ENCODE measurements at places on chromosomes 13 and 19.

DNA sequence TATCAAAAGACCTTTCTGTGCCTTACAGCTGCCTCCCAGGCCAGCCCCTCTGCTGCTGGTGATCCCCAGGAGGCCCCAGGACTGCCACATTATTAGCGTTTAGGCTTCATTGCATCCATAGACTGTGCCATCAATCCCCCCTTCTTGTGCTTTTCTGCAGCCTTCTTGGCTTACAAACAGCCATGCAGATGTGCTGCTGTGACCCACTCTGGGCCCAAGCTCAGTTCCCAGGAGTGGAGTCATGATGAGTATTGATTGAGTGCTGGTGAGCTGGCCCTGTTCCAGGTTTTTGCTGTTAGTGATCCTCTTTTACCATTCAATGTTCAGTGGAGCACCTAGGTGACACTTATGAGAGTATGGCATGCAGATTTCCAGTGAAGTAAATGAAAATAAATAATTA is 59.9 kb upstream of the SLAIN1 start:
- no peak for DNase-seq

DNA sequence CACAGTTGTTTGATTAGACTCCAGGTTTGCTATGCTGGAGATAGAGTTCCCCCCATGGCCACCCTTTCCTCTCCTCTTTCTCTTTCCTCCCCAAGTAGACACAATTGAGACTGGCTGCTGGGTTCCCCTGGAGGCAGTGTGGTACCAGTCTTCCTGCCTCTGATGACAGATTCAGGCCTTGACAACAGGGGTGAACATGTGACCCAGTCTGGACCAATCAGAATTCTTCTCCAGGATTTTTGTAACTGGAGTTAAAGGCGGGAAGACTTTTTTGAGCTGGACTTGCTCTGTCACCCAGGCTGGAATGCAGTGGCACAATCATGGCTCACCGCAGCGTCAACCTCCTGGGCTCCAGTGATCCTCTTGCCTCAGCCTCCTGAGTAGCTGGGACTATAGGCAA is 48.7 kb downstream of the CCNE1 start:
- no peak for DNase-seq

DNA sequence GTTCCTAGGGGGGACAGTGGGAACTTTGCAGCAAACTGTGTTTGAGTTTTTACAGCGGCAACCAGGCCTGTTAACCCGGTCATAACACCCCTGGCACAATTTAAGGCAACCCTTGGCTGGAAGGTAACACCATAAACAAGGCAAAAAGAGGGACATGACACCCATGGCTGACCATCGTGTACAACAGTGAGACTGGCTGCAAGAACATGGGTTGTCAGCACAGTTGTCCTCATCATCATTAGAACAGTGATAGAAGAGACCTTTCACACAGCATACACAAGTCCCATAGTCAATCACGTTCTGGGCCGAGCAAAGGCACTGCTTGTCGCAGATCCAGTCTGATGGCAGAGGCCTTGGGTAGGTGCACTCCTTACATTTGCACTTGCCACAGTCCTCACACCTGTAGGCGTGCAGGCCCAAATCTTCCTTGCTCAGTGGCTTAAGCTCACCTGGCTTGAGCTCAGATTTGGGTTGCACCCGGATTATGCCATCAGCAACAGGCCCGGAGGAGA is 4.1 kb downstream of the SPRY2 start:
- DNase-seq, result no peak

DNA sequence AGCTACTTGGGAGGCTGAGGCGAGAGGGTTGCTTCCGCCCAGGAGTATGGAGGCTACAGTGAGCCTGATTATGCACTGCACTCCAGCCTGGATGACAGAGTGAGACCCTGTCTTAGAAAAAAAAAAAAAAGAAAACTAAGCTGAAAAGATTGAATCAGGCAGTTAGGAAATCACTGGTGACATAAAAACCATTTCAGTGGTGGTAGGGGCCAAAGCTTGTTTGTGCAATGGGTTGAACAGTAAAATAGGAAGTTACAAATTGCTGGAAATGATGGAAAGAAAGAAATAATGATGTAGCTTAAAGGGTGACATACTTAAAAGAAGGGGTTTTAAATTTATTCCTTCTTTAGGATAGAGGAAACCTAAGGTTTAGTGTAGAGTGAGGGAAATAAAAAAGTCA is 4.8 kb upstream of the OXGR1 start:
- no peak for DNase-seq

DNA sequence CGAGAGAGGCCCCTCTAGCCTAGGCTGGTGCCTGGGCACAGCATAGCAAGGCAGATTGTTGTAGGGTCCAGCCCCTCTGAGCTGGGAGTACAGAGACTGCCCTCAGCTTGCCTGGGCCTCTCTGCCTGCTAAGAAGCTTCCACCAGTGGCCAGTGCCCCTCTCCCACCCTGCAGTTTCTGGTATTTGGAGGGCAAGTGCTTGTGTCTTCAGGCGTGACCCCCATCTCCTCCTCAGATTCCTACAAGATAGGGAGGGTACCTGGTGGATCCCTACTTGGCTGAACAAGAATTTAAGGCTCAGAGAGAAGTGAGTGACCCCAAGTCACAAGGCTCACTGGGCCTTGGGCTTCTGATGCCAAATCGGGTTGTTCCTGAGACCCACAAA is 152.7 kb downstream of the URI1 start:
- no peak for DNase-seq

- no peak for DNase-seq
These were observed 22.9 kb downstream of the BICRA start for GRCh38 chr19:47631681-47632446.

- DNase-seq, result no peak
These were observed 19.3 kb downstream of the PALM start for GRCh38 chr19:728011-728410.

- DNase-seq, result no peak
These were observed 11.9 kb upstream of the TPTE2 start for GRCh38 chr13:19573120-19573716.

DNA sequence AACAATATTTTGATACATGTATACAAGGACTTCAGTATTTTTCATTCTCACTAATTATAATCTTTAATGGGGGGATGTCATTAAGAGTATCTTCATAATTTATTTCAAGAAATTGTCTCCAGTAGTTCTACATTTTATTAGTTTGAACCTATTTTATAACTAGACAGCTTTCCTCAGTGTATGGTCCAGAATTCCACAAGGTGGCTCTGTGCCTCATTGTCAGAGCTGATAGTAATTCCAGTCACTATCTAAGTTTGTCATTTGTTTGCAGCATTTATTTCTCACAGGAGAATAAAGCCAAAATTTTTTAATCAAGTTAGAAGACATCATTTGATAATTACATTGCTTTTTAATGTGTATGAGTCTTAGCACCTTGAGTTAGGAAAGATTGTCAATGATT is 1633.0 kb upstream of the PCDH20 start:
- no peak for DNase-seq

DNA sequence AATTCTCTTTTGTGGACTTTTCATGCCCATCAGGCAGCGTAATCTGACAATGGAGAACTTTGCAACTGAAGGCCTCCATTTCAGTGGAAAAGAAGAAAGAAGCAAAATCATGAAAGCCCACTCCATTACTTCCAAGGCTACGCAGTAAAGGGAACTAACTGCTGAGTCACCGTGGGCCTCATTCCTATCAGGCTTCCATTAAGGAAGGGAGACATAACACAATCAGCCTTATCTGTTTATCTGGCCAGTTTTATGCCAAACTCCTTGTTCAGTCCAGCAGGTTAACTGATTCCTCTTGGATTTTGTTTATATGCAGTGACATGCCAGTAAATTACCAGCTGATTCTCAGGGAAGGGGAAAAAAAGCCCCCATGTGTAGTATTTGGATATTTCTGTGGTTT is 56.8 kb upstream of the KATNAL1 start:
- no peak for DNase-seq

GRCh38 chr19:33231511-33231910 is 5.9 kb upstream of the SLC7A10 start:
- DNase-seq, result no peak

DNA sequence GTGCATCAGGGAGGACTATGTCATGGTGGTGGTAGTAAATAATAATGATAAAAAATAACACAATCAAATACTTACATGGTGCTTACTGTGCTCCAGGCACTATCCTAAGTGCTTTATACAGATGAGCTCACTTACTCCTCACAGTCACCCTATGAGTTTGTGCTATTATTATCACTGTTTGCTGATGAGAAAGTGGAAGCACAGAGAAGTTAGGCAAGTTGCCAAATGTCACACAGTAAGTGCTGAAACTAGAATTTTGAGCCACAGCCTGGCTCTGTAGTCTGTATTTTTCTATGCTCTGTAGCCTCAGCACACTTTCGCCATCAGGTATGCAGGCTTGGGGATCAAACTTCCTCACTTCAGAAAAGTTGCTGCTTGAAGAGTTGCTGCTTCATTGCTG is 46.6 kb downstream of the HTR2A start:
- DNase-seq, result no peak

- no peak for DNase-seq
These were observed 73.7 kb upstream of the LRCH1 start for GRCh38 chr13:46479283-46479682.

GRCh38 chr19:41192574-41193429 is at the start of gene CYP2S1:
CYP2S1 (plus strand) TSS chr19:41193219; CDS start chr19:41193265, 46 bp downstream.
- no peak for DNase-seq

DNA sequence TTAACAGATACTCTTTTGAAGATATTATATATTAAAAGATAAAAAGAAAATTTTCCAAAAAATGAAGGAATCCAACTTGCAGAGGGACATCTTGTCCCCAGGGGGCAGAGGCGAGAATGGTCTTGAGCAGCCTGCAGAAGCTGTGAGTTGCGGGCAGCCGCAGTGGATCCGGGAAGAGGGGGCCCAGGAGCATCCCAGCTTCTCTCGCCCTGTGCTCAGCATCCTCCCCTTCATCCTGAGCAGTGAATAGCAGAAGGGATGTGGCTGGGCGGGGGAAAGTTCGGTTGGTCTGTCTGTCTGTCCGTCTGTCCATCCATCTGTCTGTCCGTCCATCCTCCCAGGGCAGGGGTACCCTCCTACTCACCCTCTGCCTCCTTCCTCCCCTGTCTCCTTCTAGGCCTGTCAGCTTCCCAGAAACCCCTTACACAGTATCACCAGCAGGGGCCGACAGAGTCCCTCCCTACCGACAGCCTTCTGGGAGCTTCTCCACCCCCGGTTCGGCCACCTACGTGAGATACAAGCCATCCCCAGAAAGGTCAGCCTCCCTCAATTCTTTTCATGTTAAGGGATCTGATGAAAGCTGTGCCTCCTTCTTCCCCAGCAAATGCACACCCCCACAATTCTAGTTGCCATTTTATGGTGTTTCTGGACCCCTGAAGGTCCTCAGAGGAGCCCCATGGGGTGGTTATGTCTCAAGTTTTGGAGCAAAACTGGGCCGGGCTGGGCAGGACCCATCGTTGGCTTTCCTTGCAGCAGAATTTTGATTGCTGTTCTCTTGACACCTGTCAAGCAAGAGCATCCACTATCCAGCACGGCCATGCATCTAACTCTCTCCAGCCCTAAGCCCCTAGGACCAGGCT is 81.6 kb downstream of the DPF1 start:
- peak; percentile 20 for DNase-seq

DNA sequence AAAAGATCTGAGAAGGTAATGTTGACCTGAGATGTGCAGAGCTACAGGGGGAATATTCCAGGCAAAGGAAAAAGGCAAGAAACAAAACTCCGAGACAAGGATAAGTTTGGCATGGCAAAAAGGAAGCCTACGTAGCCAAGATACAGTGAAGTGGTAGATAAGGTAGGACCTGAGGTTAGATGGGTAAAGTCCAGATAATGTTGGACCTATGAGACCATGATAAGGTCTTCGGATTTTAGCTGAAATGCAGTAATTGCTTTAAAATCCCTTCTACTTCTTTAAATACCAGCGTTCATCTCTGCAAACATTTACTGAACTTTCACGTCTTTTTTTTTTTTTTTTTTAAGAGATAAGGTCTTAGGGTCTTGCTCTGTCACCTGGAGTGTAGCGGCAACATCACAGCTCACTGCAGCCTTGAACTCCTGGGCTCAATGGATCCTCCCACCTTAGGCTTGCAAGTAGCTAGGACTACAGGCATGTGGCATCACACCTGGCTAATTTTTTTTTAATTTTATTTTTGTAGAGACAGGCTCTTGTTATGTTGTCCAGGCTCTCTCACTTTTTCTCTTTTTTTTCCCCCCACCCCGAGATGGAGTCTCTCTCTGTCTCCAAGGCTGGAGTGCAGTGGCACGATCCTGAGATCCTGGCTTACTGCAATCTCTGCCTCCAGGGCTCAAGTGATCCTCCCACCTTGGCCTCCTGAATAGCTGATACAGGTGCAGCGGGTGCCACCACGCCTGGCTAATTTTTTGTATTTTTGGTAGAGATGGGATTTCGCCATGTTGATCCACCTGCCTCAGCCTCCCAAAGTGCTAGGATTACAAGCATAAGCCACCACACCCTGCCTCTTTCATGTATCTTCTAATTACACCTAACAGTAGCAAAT is 4.2 kb upstream of the WBP4 start:
- no peak for DNase-seq

GRCh38 chr13:106382534-106382933 is 152.9 kb downstream of the EFNB2 start:
- DNase-seq, result no peak

DNA sequence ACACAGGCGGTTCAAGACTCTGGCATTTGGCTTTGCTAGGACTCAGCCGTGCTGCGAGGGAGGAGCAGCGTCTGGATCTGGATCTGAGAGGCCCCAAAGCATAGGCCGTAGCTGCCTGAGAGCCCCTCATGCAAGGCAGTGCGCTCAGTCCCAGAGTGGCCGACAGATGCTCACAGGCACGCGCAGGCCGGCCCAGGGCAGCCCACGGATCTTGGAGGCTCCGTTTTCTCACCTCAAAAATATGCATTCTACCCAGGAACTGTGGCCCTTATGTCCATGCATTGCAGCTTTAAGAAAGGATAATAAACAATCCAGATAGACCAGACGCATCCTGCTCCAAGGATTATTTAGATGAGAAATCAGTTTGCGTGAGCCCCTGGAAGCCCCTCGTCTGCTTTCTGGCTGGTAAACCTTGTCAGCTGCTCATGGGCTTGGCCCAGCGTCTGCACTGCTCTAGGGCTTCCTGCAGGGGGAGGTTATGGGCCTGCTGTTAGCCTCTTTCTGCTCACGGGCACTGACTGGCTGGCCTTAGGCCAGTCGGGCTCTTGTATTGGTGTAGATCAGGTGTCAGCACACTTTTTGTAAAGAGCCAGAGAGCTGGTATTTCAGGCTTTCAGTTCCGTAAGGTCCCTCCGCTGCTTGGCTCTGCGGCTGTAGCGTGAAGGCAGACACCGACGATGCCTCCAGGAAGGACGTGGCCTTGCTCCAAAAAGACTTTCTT is 24.2 kb downstream of the TEX29 start:
- DNase-seq, result no peak

DNA sequence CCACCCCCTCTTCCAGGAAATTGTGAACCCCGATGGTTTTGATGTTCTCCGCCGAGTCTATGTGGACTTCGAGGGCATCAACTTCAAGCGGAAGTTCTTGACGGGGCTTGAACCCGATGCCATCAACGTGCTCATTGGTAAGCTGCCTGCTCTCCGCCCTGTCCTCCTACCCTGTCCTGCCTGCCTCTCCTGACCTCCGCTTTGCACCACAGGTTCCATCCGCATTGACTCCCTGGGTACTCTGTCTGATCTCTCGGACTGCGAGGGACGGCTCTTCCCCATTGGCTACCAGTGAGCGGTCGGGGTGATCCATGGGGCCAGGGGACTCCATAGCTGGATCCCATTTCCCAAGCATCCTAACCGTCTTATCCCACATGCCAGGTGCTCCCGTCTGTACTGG is 11.9 kb downstream of the IGFLR1 start:
- DNase-seq, result no peak

Data from stimulated activated CD8-positive, alpha-beta memory T cell treated with anti-CD3 and anti-CD28 coated beads, Interleukin-7, amount 100 ng/mL, for 24 hours (primary cell).